Amygdala (tissue), 56 donors: ENCODE measurements at places on chromosomes 5 and 9.

GRCh38 chr9:131608493-131609037 is 63.2 kb downstream of the PRRT1B start:
- no peak for DNase-seq

GRCh38 chr5:128736553-128736952 is 198.5 kb upstream of the FBN2 start:
- peak; percentile 33 for DNase-seq

DNA sequence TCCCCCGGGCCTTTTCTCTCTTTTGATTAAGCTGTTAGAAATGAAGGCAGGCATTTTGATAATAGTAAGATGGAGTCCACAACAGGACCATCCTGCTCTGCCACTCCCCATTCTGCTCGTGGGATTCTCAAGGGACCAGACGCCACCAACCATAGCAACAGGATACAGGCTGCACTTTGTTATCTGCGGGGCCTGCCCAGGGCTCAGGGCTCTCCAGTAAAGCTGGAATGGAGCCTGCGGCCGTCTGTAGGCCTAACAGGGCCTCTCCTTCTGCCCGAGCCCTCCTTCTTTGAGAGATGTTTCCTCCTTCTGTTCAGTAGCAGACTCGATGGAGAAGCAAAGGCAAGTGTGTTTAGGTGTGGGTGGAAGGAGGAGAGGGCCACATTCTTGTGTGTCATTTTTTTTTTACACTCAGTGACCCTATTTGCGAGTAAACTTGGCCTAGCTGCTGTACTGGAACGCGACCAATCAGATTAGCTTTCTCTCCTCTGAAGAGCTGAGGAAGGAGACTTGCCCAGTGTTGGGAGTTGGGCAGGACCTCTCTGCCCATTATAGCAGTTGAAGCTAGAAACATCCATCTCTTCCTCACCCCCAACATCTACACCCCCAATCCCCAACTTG is 8.9 kb upstream of the EPB41L4B start:
- no peak for DNase-seq

DNA sequence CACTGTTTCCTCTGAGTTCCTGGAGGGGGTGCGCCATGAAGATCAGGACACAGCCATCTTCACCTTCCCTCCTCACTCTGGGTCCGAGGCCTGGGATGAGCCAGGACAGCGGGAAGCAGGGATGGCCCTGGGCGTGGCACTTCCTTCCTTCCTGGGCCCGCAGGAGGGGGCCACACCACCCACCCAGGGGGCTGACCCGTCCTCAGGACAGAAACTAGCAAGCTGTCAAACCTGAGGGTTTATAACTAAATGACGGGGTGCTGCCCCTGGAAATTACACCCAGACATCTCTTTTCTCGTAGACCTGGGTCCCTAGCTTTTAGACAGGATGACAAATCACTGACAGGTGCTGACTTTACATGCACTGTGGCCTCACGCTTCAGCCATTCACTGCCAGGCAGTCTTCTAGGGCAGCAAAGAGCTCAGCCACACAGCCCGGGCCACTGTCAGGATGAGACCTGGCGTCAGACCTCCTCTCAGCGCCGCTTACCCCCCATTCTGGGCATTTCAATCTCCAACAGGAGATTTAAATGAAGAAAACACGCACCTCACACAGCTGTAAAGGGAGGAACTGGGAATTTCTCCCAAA is 8.1 kb downstream of the FCN2 start:
- DNase-seq, result no peak

- no peak for DNase-seq
Observed at GRCh38 chr9:78406146-78406545, 109.2 kb downstream of the PSAT1 start.

GRCh38 chr5:14270209-14270702 is 127.1 kb downstream of the TRIO start:
- peak; percentile 31 for DNase-seq

- DNase-seq, result no peak
Observed at GRCh38 chr5:172595596-172596455, 45.2 kb upstream of the NEURL1B start.

DNA sequence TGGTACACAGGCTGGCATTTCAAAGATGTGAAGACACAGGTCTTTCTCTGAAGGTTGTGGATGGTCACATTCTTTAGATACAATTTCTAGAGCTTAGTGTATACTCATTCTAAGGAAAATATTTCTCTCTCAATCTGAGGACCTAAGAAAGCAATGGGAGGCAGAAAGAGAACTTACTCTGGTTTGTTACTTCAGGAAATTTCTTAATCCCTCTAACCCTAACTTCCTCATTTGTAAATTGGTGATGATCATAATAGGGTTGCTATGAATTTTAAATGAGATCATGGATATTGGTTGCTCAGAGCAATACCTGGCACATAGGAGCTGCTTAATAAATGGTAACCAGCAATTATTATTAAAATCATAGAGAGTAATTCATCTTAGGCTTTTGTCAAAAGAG is 22.1 kb downstream of the FAM170A start:
- no peak for DNase-seq

- DNase-seq, result no peak
Observed at GRCh38 chr9:19409401-19410194, 789 bp downstream of the ACER2 start.

GRCh38 chr9:6301858-6302257 is 26.3 kb upstream of the TPD52L3 start:
- no peak for DNase-seq

DNA sequence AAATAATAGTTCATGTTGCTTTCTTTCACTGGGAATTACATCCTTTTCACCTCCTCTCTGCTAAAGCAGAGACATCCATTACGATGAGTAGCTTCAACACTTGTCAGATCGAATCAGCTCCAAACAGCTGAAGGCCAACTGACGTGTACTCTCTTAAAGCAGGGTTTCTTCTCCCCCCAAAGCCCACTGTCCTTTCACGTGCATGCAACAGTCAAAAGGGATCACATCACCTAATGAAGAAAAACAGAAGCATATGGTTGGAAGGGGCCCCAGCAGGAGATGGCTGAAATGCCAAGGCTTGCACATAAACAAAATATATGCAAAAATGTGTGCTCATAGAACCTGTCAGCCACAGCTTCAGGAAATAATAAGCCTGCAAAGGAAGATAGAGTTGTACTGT is 421.6 kb downstream of the ANXA1 start:
- DNase-seq, result no peak

DNA sequence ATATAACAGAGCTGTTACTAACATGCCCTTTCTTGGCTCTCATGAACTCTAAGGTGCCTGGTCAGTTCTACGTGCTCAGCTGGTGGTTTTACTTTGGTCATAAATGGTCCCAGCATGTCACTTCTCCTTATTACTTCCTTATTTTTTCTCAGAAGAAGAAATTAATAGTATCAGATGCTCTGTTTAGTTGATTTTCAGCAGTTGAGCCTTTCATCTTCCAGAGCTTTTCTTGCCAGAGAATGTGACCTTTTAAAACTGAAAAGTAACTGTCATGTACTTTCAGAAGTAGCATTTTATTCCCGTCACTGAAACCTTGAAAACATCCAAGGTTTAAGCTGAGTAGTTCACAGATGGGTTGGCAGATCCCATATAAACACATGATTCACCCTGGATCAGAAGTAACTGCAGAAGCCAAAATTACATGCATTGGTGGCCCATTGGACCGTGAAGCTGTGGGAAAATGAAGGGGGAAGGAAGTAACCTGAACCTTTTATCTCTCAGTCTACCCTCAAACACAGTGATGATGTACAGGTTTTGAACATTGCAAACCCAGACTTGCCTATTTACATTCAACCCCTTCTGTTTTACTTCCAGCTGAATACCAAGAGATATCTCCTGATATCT is 50.5 kb downstream of the HACD4 start:
- DNase-seq, result no peak

- peak; percentile 57 for DNase-seq
Observed at GRCh38 chr9:116482740-116483139, 204.4 kb upstream of the TRIM32 start.

GRCh38 chr5:171600741-171601265 is 181.4 kb downstream of the FGF18 start:
- DNase-seq, result no peak

- DNase-seq, result no peak
Observed at GRCh38 chr5:149294872-149295829, 23.5 kb downstream of the AFAP1L1 start.

GRCh38 chr5:58153255-58153654 is 306.6 kb downstream of the PLK2 start:
- DNase-seq, result no peak

DNA sequence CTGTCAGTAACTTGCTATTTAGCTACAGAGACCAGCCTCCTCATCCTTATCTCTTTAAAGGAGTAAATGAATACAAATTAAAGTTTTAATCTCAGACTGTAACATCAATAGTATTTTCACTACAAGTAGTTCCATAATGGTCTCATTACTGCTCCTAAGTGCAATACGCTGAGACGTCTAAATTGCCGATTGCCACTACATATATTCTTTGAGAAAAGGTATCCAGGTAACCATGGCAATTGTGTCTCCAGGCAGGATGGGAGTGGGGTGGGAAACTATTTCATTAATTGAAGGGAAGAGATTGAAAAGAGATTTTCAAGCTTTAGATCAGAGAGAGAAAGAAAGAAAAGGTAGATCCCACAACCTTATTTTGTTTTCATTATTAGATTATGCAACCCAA is 65.5 kb upstream of the PPP2R2B start:
- DNase-seq, result no peak

GRCh38 chr9:88243736-88244135 is 105.5 kb upstream of the SPATA31C2 start:
- no peak for DNase-seq

DNA sequence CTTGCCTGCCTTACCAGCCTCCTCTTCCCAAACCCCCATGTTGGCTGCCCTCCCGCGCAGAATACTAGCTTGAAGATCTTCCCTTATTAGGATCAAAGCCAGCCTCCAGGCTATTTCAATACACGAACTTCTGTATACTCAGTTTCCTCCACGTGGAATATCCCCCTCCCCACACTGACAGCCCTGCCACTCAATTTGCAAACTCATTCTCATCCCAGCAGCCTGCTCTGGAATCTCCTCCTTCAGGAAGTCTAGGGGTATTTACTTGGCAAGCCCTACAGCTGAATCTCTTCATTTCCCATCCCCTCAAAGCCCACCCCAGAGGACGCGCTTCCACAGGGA is 157.0 kb upstream of the SMIM23 start:
- no peak for DNase-seq

DNA sequence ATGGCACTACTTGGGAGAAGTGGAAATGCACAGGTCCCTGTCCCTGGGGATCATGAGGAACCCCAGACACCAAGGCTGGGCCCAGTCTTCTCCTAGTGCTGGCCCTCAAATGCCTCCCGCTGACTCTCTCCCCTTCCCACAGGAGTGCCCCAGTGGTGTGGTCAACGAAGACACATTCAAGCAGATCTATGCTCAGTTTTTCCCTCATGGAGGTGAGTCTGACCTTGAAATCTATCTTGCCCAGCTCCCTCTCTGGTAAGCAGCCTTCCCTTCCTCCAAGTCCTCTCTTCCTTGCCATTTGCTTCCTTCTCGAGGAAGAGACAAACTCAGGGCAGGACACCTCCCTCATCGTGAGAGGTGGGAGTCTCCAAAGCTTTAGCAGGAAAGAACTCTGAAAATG is 63.3 kb upstream of the GABRP start:
- no peak for DNase-seq

GRCh38 chr5:105207066-105207465 is 1644.5 kb upstream of the NUDT12 start:
- DNase-seq, result no peak

DNA sequence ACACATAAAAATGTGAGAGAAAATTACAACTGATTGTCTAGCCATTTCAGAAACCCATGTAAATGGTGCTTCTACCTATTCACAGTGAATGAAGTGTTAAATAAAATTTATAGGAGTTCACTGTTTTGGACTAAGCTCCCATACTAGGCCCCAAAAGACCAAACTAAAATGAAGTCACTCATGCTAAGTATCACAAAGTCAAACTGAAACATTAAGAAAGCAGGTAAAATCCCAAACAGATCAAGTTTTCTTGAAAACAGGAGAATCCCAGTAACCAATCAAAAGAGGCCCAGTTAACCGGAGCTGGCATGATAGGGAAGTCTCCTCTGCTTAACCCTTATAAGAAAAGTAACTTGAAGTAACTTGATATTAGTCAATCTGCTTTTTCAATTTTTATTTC is 35.2 kb upstream of the MYOT start:
- no peak for DNase-seq

- DNase-seq, result no peak
Observed at GRCh38 chr5:95739857-95740256, 8.7 kb downstream of the RHOBTB3 start.

DNA sequence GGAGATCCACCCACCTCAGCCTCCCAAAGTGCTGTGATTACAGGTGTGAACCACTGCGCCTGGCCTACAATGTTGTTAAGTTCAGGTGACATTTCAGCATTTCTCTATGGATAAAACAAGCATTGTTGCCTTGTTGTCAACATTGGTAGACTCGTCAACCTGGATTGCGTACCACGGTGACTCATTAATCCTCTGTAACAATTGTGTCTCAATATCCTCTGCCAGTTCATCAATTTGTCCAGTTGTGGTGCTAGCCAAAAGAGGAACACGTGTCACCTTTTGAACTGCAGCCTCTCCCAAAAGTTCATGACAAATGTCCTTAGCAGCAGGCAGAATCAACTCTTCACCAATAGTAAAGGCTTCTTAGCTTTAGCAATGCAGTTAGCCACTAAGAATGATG is 46.3 kb upstream of the LARP1 start:
- no peak for DNase-seq

DNA sequence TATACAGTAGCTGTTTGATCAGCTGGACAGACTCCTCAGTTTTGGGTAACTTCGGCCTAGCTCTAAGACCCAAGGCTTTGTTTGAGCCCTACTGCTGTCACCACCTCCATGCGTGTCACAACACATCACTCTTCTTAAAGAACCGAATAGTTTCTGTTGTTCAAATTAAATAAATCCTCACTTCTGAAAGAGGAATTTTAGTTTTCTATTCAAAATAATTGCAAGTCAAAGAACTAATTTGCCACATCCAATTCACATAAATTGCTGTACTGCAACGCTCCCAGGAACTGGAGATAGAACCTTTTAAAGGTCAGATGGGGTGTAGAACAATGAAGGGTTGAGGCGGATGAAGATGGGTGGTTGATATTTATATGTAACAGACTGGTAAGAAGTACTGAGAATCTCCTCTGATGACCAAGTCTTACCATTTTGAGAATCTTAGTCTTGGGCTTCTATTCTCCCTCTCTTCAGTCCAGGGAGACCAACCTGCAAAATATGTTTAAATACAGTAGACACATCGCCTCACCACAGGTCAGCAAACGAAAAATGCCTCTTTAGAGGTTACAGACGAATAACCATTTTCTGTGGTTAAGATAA is 1.6 kb downstream of the NREP start:
- DNase-seq, result no peak

DNA sequence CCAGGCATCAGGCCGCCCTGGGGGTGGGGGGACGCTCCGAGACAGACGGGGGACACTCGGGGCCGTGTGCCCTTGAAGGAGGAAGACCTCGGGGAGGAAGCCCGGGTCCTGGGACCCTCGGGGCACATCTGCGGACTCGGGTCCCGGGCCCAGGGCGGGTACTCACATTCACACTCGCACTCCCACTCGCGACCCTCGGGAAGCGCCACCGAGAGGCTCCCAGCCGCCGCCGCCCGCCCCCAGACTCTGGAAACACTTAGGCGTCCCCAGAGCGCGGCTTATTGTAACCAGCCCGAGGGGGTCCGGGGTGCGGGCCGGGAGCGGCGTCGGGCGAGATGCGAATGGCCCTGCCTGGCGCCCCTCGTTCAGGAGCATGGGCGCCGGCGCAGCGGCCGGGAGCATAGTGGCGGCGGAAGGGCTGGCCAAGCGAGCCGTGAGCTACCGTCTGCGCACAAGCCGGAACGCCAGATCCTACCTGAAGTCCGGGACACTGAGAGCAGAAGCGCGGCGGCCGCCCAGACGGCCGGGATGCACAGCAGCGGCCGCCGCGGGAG is 559 bp downstream of the ROR2 start:
- DNase-seq, result no peak
